DMS79 (cell line): ENCODE measurements at places on chromosomes 7 and 10.

DNA sequence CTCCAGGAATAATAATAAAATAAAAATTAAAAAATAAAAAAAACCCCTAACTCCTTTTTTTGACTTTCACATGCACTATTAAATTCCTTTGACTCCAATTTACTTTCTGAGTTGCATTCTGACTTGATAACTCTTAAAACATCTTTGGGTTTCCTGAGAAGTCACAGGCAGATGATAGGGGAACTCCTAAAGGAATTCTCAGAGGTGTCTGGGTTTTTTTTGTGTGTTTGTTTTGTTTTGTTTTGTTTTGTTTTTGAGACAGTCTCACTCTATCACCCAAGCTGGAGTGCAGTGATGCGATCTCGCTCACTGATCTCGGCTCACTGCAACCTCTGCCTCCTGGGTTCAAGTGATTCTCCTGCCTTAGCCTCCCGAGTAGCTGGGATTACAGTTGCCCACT lies 52.7 kb upstream of the APBB1IP start:
- no peak for DNase-seq

DNA sequence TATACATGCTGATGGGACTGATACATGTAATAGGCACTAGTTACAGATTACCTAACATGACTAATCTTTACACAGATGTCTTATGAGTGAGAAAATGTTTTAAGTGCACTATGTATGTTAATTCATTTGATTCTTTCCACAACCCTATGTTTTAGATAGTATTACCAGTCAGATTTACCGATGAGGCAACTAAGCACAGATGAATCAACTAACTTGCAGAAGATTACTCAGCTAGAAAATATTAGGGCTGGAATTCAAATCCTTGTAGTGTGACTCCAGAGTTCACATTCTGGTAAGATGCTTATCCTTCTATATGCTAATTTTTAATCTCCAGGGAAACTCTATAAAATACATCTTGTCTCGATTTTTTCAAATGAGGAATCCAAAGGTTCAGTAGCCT lies 964.9 kb downstream of the REEP3 start:
- no peak for DNase-seq

DNA sequence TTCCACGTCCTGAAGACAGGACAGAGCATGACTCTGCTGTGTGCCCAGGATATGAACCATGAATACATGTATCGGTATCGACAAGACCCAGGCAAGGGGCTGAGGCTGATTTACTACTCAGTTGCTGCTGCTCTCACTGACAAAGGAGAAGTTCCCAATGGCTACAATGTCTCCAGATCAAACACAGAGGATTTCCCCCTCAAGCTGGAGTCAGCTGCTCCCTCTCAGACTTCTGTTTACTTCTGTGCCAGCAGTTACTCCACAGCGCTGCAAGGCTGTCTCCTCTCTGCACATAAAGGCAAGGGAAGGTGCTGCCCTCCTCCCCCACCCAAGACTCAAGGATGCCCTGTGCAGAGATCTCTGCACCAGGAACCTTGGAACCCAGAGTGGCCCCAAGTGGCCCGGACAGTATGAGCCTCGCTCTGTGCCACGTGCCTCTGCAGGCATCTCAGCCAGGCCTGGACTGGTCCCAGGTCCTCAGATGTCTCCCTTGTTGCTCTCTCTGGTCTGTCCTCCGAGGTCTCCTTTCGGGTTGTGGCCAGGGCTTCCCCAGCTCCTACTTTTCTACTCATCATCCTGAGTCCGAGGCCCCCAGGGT lies 230.3 kb upstream of the PRSS58 start:
- DNase-seq = no peak

DNA sequence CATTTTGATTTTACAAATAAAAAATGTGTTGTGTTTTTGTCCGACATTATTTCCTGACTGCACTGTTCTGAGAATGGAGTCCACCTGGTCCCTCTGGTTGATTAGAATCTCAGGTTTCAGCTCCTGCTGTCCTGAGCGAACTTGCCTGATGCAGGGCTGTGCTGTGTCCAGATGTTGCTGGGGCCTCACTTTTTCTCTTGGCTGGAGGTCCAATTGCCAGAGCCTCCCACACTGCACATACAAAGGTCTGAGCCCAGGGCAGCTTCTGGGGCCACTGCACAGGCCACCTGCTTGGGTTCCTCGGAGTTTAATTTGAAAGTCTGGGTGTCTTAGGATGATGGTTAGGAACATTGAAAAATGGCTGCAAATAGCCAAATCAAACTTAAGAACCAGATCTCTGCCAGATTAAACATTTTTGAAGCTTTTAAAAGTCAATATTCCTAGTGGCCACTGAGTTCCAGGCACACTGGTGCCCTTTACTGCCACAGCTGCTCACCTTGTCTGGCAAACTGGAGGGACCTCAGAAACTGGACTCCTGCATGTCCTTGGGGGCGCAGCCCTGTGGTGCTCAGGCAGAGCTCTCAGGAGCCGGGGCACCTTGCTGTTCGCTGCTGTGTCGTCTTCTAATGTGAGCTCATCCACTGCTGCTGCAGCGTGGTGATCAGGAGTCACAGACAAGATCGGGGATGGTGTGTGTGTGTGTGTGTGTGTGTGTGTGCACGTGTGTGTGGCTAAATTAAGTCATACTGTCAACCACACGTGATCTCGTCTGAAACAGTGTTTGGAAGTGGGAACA lies 75.0 kb downstream of the WDR37 start:
- DNase-seq = no peak

DNA sequence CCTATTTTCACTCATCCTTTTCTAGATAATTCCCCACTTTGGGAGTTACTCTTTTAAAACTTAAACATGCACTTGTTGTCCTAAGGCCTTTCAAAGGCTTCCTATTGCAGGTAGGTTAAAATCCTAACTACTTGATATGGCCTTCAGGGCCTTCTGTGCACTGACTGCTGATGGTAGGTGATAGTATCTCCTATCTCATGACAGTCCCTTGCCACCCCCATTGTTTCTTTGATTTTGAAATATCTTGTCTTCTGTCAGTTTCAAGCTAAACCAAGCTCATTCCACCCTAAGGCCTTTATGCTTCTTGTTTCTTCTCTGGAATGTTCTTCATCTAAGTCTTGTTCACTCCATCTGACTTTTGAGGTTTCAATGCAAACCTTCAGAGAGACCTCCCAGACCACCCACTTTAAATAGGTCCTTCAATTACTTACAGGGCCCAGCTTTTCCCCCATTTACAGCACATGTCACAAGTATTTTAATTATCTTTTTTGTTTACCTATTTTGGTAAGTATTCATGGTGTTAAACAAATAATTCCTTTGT lies 2.4 kb upstream of the MTPN start:
- no peak for DNase-seq
